CD4-positive, alpha-beta T cell treated with Interleukin-12 subunit alpha and Interleukin-12 subunit beta, for 1 hour (primary cell): ENCODE measurements at places on chromosomes 11 and 22.
A peak's percentile ranks its signal among the peaks of the same experiment; 100 is the strongest.

DNA sequence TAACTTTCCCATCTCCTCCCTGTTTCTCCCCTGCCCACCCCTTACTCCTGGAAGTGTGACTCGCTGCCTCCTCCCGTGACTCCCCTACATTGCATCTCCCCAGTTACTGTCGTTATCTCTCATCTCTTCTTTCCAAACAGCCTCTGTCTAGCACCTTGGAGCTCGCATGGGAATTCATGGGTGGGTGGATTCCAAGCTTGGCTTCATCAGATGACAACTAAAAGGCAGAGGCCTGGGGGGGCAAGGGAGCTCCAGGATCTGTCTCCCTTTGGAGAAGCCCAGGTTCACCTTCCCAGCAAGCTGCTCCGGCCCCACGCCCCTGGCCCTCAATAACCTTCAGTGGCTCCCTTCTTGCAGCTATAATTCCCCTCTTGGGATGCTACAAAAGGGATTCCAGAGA, 6.9 kb upstream of the CCND1 start:
- DNase-seq, result no peak

- peak; percentile 45 for DNase-seq
Measured at GRCh38 chr22:39215426-39216142, 29.2 kb downstream of the PDGFB start.

DNA sequence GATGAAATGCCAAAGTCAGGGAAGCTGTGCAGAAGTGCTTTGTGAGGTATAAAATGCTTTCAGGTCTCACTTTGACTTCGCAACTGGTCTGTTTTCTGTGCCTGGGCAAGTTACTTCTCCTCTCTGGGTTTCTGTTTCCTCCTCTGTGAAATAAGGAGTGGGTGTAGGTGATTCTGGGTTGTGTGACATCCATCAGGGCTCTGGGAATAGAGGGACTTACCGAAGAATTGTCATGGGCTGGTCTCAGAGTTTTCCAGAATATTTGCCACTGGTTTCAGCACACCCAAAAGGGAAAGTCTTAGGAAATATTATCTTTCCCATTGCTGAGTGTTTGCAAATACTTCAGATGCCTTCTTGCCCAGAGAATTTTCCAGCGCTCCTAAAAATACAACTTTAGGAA, 118.4 kb downstream of the KIAA1671 start:
- no peak for DNase-seq

DNA sequence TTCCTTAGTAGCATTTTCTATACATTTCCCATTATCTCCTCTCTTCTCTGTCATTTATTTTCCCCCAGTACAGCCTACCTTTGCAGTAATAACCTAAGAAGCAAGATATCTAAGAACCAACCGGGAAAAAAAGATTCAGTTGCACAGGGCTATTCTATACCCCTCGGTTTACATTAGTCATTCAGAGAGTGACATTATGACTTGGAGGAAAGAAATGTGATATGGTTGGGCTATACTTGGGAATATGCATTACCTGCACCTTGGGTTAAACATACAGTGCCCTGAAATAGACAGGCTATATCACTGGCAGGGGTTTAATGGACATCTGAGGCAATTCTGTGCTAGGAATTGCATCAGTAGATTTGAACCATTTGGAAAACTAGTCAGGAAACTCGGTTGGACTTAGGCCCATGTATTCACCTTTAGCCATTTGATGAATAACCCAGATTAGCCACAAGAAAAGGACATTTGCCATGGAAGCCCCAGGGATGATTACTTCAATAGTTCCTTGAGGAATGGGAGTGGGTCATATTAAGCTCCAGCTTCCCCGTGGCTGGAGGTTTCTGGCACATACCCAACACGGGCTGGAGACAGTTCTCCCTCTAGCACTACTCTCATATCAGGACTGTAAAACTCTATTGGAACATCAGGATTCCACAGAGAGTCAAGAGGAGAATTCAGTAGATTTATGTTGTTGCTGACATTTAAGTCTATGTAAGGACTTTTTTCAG, 973.2 kb downstream of the NTM start:
- DNase-seq, result no peak

DNA sequence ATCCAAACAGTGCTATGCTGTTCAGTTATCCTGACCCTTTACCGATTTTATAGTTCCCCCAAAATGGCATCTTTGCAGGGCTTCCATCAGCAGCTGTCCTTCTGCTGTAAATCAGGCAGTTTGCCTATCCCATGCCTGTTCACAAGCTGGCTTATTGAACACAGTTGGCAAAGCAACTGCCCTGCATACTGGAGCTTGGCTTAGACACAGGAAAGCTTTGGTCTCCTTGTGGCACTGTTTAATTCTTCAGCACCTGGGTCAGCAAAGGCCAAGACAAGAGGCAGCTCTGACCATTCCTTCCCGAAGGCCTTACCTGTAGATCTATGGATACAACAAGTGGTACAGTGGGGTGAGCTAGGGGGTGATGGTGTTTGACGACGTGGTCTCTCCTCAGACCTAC, 32.2 kb downstream of the TSPAN18 start:
- DNase-seq, result no peak

DNA sequence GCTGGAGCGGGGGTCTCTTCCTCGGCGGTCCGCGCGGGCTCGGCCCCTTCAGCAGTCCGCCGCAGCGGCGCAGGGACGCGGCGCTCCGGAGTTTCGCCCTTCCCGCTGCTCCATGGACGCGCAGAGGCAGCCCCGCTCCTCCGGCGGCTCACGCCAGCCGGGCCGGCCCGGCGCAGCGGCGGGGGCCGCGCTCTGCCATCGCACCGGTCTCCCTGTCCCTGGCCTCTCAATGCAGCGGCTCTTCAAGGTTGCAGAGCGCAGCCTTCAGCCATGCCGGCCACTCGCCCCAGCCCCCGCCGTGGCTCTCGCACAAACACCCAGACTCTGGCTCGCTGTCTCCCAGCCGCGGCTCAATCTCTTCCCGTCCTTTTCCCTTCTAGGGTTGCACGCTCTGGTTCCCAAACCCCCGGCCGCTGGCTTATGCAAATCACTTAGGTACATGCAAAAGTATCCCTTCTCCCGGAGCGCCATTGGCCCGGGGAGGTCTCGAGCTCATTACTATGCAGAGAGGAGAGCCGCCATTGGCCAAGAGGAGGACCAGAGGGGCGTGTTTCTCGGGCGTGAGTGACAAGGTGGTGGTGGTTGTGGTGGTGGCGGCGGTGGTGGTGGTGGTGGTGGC, at the start of gene LGR4:
LGR4 (minus strand) TSS at position 393 of the 619 bp plus-strand sequence. CDS start 488 bp downstream, outside the sequence.
- DNase-seq, result peak; percentile 74

GRCh38 chr11:1349327-1350041, 40.1 kb upstream of the TOLLIP start:
- no peak for DNase-seq

DNA sequence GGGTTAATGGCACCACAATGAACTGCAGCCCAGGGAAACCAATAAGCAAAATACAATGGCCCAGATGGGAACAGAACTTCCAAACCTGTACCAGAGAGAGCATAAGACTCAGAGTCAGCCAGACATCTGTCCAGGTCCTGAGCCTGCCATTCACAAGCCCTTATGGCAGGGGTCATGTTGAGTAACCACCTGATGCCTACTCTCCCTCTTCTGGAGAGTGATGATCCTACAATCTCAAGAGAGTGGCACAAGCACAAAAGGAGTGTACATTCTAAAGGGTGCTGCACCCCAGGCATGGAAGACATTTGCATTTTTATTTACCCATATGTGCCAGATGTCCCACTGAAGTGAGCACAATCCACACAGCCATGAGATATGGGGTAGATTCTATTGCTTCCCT, 10.6 kb downstream of the TENM4 start:
- no peak for DNase-seq

GRCh38 chr11:92495107-92495793, 270.6 kb downstream of the FAT3 start:
- no peak for DNase-seq

DNA sequence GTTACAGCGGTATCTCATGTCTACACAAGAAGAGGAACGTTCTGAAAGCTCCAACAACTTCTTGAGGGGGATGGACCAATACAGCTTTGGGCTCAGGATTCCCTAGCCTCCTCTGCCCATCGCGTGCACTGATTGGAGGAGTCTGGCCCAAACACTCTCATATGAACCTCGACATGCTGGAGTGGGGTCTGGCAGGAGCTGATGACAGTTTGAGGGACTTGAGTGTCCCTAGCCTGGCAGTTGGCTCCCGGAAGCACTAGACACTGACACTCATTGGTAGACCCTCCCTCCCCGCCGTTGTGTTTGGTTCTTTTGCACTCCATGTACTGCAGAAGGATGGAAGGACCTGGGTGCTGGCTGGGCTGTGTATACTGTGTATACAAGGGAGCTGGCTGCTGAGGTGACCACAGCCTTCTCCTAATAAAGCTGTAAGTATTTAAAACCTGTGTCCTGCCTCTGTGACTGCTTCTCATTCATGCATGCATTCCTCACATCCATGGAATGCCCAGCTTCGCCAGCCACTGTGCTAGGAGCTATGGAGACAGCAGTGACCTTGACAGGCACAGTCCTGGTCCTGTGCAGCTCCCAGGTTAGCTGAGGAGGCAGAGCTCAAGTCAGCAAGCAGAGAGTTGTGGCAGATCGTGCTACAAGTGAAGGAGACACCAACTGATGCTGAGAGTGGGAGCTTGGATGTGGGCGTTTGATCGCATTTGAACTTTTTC, 27.9 kb downstream of the ADAMTS15 start:
- no peak for DNase-seq

DNA sequence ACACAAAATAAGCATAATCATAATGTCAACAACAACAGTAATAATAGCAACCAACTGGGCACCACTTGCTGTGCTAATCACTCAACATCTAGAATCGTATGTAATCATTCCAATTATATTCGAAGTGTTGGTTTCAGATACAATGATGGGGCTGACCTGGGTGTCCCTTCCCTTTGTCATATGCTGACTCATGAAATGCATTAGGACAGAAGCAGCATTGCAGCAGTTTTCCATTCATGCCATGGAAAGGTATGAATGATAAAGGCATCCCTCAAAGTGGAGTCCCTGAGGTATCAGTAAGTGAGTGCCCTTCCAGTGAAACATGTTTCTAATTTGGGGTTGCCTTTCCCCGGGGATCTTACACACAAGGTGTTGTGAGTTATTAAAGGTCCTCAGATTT, 46.3 kb upstream of the ANO3 start:
- no peak for DNase-seq

DNA sequence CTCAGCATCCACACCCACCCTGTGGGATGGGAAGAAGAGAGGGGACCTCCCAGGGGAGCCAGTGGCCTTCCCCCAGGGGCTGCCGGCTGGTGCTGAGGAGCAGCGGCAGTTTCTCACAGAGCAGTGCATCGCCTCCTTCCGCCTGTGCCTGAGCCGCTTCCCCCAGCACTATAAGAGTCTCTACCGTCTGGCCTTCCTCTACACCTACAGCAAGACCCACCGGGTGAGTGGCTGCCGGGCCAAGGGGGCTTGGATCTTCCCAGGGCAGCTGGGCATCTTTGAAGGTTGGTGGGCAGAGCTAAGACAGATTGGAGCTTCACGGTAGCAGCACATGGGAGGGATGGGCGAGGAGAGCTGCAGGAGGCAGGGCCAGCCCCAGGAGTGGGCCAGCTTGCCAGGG, 61.8 kb upstream of the SUSD2 start:
- no peak for DNase-seq

DNA sequence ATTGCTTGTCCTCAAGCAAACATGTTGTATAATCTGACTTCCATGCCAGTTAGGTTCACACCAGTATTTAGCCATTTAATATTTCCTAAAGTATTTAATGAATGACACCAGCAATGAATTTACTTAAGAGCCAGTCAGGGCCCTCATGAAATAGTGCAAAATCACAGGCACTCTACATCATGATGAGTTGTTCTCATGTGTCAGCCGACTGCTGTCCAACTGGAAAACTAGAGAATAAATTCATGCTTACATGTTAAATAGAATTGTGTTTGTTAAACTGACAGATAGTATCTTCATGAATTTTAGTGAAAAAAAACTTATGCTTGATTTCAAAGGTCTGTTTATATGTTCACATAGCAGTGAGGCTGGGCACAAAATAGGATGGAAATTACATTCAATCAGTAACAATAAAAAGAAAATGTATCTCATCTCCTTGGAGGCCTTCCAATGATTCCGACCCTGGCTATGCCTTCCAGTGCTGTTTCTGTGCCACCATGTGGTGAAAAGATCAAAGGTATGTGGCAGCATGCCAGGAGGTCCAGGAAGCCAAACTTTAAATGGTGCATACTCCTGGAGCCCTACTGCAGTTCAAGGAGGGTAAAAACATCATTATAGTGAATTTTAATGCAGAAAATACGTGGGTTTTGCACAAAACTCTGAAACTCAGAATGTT, 45.2 kb downstream of the CTSC start:
- no peak for DNase-seq

- DNase-seq, result peak; percentile 64
Measured at GRCh38 chr22:29310863-29311339, 4.5 kb downstream of the GAS2L1 start.
